Ammon's horn (tissue), 1 donor: ENCODE measurements at places on chromosomes 7 and 10.

DNA sequence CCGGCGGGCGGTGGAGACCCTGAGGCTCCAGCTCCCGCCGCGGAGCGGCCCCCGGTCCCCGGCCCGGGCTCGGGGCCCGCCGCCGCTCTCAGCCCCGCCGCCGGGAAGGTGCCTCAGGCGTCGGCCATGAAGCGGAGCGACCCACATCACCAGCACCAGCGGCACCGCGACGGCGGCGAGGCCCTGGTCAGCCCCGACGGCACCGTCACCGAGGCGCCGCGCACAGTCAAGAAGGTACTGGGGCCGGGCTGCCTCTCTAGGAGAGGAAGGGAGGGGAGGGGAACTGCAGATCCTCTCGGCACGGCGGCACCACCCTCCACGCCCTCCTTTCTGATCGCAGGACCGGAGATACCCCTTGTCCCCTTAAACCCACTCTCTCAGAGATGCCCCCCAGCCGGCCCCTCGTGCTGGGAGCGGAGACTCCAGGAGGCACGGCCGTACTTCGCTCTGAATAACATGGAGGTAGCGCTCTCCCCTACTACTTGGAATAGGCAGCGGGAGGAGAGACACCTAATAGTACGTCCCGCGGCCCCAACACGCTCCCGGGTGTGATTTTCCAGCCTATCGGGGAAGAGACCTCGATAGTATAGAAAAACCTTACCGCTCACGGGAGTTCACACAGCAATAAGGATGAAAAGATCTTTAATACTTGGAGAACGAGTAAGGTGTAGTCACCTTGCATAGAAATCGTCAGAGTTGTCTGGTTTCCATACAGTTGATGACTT, 538 bp downstream of the AHCYL2 start:
- peak; percentile 66 for DNase-seq

DNA sequence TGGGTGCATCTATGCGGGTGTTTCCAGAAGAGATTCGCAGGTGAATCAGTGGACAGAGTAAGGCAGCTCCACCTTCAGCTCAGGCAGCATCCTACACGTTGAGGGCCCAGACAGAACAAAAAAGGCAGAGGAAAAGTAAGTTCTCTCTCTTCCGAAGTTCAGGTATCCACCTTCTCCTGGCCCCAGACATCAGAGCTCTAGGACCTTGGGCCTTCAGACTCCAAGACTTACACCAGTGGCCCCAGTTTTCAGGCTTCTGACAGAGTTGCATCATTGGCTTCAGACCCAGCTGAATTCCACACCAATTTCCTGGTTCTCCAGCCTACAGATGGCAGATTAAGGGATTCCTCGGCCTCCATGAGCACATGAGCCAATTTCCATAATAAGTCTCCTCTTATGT, 102.2 kb upstream of the GPR26 start:
- DNase-seq, result no peak

DNA sequence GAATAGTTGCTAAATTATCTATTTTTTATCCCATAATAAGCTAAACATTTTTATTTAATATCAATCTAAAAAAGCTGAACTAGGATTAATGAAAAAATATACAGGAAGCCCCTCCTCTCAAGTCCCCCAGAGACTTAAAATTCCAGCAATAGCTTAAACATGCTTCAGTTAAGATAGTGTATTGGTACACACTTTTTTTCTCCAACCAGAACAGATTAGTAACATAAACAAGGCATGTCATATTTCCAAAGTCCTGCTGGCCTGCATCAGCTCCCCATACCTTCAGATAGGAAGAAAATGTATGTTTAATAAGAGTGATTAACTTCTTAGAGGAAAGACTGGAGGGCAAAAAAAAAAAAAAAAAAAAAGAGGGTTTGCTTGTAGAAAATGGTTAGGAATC, 7.1 kb downstream of the TBX20 start:
- no peak for DNase-seq

- no peak for DNase-seq
These were observed 62.2 kb downstream of the CNOT4 start for GRCh38 chr7:135447748-135448147.

GRCh38 chr7:54969208-54969967, 49.4 kb upstream of the EGFR start:
- no peak for DNase-seq

- DNase-seq, result no peak
These were observed 276.9 kb downstream of the DNAJB6 start for GRCh38 chr7:157613575-157614322.

DNA sequence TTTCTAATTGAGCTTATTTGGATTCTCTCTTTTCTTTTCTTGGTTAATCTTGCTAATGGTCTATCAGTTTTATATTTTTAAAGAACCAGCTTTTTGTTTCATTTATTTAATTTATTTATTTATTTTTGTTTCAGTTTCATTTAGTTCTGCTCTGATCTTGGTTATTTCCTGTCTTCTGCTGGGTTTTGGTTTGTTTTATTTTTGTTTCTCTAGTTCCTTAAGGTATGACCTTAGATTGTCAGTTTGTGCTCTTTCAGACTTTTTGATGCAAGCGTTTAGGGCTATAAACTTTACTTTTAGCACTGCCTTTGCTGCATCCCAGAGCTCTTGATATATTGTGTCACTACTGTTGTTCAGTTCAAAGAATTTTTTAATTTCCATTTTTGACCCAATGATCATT, 149.7 kb upstream of the SLC25A13 start:
- no peak for DNase-seq

GRCh38 chr7:96088579-96088978, 233.3 kb downstream of the SLC25A13 start:
- no peak for DNase-seq

DNA sequence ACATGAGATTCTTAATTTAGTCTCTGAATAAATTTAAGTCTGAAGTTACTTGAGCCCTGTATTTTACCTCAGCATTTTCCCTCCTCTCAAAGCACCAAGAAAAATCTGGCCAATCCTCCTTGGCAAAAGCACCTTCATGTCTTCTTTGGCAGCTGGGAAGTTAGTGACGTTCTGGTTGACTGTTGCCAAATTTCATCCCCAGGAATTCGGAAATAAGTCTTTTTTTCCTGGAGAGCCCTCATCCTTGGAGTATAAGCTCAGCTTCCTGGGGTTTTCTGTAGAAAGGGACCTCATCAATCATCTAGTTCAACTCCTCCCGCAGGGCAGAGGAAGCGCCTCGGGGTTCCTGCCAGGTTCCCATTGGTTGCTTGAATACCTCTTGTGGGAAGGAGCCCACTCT, 377.6 kb downstream of the PHTF2 start:
- DNase-seq, result no peak

GRCh38 chr10:130427216-130427722, 291.1 kb downstream of the GLRX3 start:
- DNase-seq, result no peak

- no peak for DNase-seq
These were observed 431.4 kb downstream of the ACTR3B start for GRCh38 chr7:153190986-153191385.

DNA sequence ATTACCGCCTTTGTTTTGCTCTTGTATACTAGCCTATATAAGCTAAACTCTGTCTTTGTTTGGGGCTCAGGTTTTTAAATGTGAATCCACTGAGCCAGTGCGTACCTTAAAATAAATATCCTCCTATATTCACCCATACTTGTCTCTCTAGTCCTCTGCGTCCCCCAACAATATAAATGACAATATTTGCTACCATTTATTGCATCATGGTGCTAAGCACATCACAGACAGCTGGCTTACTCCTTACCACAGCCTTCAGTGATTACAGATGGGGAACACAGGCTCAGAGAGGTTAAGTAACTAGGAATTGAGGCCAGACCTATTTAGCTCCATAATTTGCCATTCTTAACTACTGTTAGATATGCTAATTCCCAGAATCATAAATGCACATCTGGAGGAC, 3.4 kb upstream of the ADCK2 start:
- no peak for DNase-seq

- DNase-seq, result peak; percentile 75
These were observed 24.7 kb upstream of the ADCYAP1R1 start for GRCh38 chr7:31027161-31027965.

GRCh38 chr10:92742331-92743228, 52.8 kb downstream of the HHEX start:
- DNase-seq, result peak; percentile 57

GRCh38 chr7:123687161-123687560, 31.5 kb downstream of the LMOD2 start:
- DNase-seq, result no peak

GRCh38 chr7:102896585-102896984, 16.2 kb upstream of the LRRC17 start:
- no peak for DNase-seq

GRCh38 chr10:108454793-108455192, 1290.3 kb upstream of the SORCS1 start:
- DNase-seq, result no peak

DNA sequence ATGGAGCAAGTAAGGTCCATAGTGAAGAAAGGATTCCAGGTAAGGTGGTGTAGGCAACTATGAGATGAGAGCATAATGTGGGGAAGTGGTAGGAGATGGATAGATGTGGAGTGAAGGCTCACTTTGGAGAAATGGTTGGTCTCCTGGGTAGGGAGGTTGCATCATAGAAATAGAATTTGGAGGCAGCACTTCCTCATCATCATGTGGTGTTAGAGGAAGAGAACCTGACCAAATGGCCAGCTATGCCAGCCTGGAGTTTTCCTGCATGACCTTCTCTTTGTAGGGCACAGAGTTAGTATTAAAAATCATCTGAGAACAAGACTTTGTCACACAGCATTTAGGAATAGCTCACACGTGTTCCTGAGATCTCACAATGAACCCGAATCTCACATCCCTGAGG, 126.7 kb upstream of the CXCL12 start:
- peak; percentile 33 for DNase-seq

DNA sequence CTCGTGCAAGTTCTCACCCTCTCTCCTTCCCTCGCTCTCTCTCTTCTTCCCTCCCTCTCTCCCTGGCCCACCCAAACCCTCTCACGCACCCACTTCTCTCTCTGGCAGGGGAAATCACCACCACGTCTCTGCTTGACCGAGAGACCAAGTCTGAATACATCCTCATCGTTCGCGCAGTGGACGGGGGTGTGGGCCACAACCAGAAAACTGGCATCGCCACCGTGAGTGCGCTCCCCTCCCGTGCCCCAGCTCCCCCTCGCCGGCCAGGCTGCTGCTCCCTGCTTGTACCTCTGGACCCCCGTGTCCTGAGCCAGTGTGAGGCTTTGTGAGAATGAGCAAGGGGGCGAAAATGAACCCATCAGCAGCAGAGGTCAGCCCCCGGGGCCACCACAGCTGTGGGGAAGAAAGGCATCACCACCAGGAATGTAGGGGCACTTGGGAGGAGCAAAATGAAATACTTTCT, 25.5 kb downstream of the C10orf105 start:
- no peak for DNase-seq

GRCh38 chr10:93579985-93580711, 13.7 kb downstream of the FFAR4 start:
- DNase-seq, result no peak

GRCh38 chr7:140518370-140519006, 39.2 kb upstream of the MKRN1 start:
- DNase-seq, result no peak

DNA sequence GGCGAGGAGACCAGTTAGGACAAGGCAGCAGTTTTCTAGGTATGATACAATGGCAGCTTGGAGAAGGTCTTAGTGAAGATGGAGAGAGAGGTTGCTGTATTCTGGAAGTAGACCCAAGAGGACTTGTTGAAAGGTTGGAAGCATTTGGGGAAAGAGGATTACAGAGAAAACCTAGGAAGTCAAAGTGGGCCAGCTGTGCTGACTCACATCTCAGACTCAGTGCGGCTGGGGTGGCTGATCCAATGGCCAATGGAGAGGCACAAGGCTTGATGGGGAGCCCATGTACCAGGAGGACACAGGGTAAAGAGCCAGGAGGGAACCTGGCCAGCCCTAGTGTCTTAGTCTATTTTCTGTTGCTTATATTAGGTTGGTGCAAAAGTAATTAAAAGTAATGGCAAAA, 194.5 kb upstream of the GALNT17 start:
- no peak for DNase-seq

GRCh38 chr7:112104120-112104519, 102.1 kb downstream of the DOCK4 start:
- no peak for DNase-seq

GRCh38 chr10:103895411-103896186, 22.4 kb downstream of the STN1 start:
- no peak for DNase-seq

GRCh38 chr7:91031757-91032156, 232.5 kb upstream of the FZD1 start:
- no peak for DNase-seq

DNA sequence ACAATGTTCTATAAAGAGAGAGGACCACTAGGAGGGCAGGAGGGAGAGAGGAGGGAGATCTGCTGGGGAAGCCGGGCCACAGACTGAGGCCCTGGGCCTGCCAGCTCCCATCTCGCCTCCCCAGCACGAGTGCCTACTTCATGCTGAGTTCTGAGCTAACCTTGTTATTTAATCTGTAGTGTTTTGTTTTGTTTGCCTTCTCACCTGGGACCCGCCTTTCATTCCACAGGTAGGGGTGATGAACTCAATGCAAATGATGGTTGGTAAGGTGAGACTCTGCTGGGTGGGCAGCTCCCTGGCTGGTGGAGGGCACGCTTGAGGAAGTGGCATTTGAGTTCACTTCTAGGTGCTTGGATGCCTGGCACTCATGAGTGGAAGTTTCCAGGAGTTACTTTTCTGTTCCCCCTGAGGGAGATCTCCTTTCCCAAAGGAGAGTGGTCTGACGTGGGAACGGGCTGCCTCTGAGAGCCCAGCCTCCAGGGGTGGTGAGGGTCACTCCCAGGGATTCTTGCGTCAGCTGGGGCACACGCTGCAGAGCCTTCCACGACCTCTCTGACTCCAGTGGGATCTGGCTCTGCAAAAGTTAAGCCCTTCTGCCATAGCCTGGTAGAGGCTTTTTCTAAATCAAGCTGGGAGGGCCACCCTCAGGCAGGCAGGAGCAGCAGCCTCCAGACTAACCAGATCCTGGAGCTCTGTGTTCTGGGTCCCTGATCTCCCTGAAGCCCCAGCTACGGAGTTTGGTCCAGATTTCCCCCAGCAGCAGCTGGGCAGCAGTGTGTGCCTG, 22.4 kb downstream of the UBTD1 start:
- DNase-seq, result no peak

GRCh38 chr7:69681181-69681580, 82.9 kb downstream of the AUTS2 start:
- DNase-seq, result no peak

GRCh38 chr10:96666741-96667140, 53.6 kb downstream of the PIK3AP1 start:
- no peak for DNase-seq

GRCh38 chr7:139753693-139754111, 24.1 kb downstream of the HIPK2 start:
- DNase-seq, result no peak

GRCh38 chr10:110758128-110758765, 113.5 kb upstream of the PDCD4 start:
- DNase-seq, result no peak
